Nephron progenitor cell (in vitro differentiated cells): ENCODE measurements at places on chromosomes 3 and 15.

DNA sequence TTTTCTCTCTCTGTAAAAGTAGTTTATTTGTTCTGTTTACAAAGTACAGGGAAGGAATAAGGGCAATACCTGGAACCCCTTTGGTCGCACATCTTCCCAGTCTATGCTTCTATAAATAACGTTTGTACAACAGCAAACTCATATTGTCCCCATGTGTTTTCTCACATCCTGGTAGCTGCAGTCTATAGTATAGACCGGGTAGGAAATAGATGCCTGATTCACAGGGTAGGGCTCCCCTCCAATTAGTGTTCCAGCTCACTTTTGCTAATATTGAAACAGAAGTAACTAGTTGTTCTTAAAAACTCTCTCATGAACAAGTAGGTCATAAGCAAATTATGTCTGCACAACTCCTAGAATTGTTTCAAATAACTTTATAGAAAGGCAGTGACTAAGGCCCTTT lies 17.7 kb downstream of the ATG7 start:
- no peak for DNase-seq

- no peak for DNase-seq
Measured at GRCh38 chr3:72163809-72164634, 379.1 kb upstream of the PROK2 start.

- DNase-seq, result no peak
Measured at GRCh38 chr3:35635926-35636683, 3.2 kb upstream of the ARPP21 start.

GRCh38 chr15:73985101-73985873 lies 6.8 kb downstream of the STOML1 start:
- DNase-seq, result no peak

DNA sequence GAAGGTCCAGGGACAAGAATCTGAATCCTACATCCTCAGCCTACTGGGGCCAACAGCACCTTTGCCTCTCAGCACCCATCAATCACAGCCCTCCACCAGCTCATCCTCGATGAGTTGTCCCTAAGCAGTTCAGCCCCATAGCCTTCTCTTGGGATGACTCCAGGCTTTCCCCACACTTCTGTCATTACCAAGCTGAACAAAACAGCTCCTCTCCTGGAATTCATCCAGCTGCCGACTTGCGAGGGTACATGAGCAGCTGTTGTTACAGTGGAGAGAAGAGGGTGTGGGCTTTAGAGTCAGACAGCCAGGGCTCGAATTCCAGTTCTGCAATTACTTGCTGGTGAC lies 69.0 kb upstream of the THBS1 start:
- DNase-seq, result no peak

DNA sequence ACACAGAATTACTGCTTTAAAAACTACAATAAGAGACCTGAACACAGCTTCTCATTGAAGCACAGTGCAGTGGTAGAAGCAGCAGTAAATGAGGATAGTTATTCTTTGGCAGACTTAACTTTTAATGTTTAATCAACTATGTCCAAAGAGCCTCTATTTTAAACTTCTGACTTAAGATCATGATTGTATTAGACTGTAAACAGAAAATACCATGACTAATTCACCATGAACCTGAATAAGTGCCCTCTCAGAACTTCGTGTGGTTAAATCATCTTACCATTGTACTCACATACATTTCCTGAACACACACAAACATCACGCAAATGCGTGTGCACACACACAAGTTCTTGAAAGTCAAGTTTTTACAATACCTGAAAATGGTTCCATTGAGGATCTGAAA lies 13.9 kb downstream of the CEP152 start:
- no peak for DNase-seq

GRCh38 chr15:66785637-66786036 lies 83.6 kb downstream of the SMAD6 start:
- DNase-seq, result no peak

DNA sequence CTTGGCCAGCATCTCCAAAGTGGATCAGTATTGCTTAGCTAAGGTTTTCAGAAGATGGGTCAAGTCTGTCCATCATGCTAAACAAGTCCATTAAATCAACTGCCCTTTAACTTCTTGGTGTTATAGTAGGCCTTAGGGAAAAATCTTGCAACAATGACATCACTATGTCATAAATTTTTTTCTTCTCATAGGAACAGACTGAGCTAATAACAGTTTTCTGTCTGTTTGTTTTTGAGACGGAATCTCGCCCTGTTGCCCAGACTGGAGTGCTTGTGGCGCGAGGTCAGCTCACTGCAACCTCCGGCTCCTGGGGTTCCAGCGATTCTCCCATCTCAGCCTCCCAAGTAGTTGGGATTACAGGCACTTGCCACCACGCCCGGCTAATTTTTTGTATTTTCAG lies 94.2 kb downstream of the EFL1 start:
- no peak for DNase-seq

DNA sequence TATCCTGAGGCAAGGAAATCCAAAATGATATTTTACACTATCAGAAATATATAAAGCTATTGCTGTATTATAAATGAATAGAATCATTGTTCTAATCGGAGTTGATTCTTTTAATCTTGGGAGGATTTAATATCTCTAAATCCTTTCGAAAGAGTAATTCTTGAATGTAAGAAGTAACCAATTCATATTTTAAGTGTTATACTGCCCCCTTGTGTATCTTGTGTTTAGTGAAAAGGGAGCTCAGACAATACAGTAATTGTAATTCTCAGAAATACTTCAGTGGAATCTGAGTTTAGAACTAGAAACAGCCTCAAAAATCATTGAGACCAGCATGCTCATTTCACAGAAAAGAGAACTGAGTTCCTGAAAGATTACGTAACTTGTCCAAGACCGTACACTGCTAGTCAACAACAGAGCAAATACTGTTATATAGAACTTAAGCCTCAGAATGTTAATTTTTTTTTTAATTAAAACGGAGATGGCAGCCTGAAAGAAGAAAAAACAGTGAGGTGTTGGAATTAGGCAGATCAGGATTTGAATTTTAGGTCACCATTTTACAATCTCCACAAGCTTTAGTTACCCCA lies 42.9 kb downstream of the PLCH1 start:
- DNase-seq, result peak; percentile 8

GRCh38 chr3:169842960-169843359 lies 26.8 kb downstream of the LRRC31 start:
- no peak for DNase-seq

GRCh38 chr3:104044002-104044401 lies 1322.7 kb upstream of the ALCAM start:
- DNase-seq, result no peak

- DNase-seq, result no peak
Measured at GRCh38 chr15:78007211-78007931, 70.1 kb downstream of the TBC1D2B start.

DNA sequence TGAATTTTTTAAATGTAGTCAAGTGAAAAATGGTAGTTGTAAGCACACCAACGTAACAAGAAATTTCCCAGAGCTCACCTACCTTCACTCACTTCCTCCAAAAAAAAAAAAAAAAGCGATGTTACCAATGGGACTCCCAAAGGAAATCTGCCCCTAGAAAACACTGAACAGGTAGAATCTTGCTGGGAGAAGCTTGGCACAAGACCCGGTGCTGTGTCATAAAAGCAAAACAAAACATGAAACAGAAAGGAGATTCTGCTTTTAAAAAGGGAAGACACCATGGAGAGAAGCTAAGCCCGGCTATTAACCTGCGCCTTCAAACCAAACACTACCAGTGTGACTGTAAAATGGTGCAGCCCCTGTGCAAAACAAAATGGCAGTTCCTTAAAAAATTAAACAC lies 40.5 kb downstream of the PGPEP1L start:
- DNase-seq, result no peak

DNA sequence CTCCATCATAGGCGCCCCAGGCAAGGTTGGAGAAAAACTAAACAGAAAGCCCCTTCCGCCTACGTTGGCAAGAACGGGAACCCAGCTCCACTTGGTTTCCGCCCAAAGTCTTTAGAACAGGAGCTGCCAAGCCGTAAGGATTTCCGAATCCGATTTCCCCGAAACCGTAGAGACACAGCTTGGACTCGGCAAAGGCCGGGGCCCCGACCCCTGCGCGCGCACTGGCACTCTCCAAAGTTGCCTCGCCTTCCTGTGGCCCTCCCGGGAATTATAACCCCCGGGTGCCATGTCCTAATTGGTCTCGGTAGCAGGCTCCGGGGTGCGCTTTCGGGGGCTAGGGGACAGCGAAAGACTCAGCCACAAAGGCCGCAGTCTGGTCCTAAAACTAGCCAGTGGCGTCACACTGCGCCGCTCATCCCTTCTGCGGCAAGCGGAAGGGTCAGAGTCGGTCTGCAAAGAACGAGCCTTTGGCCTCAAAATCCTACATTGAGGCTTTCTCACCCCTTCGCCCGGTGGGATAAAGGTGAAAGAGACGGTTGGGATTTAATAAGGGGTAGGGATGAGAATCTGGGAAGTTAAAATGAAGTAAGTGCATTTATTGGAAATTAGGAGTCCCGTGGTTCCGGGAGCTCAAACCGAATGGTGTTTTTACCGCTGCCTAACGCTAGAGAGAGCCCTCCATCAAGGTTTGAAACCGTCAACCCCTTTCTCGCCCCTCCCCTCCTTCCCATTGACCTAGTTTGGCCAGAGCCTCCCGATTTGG lies 6.8 kb downstream of the BCL6 start:
- DNase-seq, result peak; percentile 78

DNA sequence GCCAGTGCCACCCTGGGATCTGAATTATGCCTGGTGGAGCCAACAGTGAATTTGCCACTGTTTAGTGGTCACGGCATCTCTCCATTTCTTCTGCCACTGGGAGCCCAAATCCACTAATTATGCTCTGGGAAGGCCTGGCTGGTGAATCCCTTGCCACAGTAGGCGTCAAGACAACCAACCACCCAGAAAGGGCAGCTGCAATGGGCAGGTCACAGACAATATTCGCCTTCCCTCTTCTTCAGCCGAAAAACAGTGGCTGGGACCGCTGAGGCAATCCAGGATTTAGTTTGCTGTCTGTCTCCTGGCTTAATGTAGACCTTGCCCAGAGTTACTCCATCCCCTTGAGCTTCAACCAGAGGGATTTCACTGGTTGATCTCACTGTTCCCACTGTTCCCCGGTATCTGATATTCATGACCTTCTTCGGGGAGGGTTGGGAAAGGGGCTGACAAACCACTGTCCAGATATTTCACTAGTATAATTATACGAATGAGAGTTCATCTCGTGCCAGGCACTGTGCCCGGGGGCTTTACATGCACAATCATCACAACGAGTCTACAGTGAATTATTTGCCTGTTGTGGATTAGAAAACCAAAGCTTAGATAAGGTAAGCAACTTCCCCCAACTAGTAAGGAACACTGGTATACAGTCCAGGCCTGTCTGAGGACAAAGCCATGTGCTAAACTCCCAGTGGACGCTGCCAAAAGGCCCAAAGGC lies 49.9 kb upstream of the RAB6B start:
- DNase-seq, result no peak

GRCh38 chr3:192409838-192410683 lies 317.3 kb downstream of the FGF12 start:
- peak; percentile 52 for DNase-seq

- DNase-seq, result no peak
Measured at GRCh38 chr3:40299130-40299720, 10.3 kb upstream of the EIF1B start.

DNA sequence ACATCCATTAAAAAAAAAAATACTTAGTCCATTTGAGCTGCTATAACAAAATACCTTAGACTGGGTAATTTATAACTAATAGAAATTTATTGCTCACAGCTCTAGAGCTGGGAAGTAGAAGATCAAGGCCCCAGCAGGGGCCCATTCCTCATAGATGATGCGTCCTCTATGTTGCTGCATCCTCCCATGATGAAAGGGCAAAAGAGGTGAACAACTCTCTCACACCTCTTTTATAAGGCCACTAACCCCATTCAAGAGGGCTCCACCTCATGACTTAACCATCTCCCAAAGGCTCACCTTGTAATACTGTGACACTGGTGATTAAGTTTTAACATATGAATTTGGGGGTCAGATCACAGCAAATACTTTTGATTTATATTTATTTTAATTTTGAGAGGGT lies 3.0 kb upstream of the TLNRD1 start:
- DNase-seq, result no peak
